ENCODE measurements at places on chromosomes 7 and 10.
A peak's percentile ranks its signal among the peaks of the same experiment; 100 is the strongest.

DNA sequence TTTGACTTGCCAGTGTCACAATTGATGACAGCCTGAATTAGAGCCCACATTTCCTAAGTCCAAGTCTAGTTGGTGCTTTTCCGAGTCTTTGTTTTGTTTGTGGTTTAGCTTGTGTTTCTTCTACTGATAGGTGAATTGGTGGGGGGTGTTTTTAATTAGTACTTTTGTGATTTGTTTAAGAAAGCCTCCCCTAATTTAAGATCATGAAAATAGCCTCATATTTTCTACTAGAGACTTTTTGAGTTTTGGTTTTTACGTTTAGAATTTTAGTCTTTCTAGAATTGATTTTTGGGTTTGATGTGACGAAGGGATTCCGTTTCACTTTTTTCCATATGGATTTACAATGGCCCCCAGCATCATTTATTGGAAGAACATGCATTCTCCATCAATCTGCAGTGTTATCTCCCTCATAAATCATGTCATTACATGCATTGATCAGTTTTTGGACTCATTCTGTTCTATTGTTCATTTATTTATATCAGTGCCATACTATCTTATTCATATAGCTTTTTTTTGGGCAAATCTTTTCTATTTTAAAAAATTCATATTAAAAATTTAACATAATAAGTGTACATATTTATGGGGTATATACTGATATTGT lies 32.8 kb downstream of the BTRC start:
- DNase-seq: no peak

GRCh38 chr7:131527456-131527855 lies 29.0 kb downstream of the PODXL start:
- no peak for DNase-seq

DNA sequence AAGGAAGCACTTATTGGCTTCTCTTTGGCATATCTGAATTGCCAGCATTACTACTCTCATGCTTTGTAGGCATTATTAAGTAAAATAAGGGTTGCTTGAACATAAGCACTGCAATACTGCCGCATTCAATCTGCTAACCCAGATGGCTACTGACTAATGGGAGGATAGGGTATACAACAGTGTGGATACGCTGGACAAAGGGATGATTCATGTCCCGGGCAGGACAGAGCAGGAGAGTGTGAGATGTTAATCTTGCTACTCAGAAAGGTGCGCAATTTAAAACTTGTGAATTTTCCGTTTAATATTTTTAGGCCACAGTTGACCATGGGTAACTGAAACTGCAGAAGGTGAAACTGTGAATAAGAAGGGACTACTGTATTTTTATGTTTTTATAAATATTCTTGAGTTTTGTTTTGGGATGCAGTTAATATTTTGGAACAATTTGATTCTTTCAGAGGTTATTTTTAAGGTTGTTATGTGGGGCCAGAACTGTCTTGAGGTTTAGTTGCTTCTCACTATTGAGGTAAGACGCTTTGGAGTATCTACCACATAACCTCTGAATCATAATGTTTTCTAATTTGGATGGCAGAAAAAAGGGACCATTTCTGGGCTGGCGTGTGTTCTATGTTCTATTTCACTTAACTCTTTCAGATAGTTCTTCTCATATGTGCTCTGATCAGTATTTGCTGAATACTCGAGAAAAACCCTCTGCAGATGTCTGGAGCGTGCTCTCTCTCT lies 75.7 kb upstream of the SYPL1 start:
- DNase-seq: no peak

GRCh38 chr10:10313149-10313835 lies 704.4 kb upstream of the CELF2 start:
- DNase-seq: peak; percentile 26

- no peak for DNase-seq
Measured at GRCh38 chr7:92496876-92497275, 19.1 kb upstream of the ERVW-1 start.

DNA sequence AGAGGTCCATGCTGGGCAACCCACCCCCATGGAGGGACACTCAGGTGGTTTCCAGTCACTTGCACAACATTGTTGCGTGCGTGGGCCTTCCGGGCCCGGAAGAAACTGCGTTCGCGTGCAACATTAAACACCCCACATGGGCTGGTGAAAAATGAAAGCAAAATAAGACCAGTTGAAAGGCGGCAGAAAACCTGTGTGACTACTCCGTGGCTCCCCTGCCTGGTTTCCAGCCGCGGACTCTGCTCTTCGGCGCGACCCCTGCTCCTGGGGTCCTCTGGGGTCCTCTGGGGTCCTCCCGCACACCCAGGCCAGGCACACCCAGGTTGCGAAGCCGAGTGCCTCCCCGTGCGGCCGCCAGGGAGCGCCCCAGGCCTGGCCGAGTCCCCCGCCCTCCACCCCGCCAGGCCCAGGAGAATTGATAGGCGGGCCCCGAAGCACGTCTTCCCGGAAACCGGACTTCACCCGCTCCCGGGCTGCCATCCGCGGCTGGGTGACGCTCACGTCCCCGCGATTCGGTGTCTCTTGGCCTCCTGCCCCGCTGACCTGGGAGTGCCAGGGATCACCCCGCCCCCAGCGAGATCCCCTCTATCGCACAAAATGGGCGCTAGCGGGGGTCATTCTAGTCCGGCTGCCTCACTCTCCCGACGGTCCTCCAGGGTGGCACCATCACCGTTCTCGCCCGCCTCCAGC lies 1.9 kb upstream of the SH2D4B start:
- no peak for DNase-seq

DNA sequence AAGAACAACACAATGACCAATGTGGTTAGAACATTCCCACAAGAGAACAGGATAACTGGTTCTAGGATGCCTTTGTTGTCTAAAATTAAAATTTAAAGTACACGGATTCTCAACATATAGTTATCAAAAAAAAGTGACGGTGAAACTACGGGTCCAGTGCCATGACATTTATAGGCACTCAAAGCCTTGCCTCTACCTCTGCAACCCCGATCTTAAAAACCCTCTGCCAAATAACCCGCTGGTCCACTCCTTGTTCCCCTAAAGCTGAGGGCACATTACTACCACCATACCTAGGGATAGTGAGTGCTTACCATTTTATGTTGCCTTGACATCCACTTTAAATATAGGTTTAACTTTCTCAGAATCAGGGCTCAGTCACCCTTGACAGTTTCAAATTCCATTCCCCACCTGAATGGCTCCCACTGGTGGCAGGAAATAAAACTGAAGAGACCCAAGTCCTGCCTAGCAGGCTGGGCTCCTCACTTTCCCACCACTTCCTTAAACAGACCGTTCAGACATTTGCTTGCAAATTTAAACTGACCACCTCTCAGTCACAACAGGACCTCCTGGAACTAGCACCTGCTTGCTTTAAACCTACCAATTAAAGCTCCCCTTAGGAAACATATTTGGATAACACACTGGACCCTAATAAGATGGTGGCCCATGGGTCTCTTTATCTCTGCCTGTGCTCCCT lies 169.9 kb upstream of the ASAH2 start:
- no peak for DNase-seq

GRCh38 chr10:62924344-62924748 lies 108.2 kb upstream of the EGR2 start:
- DNase-seq: no peak

DNA sequence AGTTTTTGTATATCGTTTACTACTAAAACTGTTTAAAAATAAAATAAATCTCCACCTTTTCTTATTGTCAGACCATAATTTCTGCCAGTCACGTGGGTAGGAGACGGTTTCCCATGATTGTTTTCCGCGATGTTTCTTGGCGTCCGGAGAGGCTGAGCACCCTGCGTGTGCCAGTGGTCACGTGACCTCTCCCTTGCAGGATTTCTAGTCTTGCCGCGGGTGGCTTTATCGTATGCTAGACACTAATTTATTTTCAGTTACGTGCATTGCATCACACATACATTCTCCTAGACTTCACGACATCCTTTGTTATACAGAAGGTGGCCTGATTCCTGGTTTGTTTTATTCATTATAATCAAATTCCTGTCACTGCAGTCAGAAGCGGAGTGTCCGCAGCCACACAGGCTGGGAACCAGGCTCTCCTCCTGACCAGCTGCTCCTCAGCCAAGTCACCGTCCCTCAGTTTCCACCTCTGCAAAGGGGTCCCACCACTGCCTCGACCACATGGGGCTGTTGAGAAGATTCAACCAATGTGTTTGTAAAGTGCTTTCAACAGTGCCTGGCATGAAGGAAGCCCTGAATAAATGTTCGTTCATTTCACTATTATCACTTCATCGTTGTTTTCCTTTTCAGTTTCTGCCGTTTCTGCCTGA lies 203.2 kb upstream of the PPP2R2D start:
- no peak for DNase-seq

DNA sequence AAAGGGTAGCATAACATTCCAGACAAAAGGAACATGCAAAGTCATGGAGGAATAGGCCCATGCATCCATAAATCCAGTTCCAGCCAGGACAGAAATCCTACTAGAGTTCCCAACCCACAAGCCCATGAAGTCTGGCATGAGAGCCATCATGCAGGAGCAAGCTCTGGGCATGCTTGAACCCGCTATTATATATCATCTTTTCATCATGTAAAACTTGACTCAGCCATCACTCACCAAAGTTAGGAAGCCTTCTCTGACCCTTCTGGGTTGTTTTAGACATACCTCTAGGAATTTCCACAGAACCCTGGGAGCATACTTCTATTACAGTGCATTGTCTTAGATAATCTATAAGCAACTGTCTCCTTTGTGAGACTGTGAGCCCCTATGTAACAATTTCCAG lies 293.0 kb upstream of the NPSR1 start:
- DNase-seq: no peak

- no peak for DNase-seq
Measured at GRCh38 chr10:26879744-26880143, 19.0 kb upstream of the ABI1 start.

Measured in fibroblast of skin of left biceps (primary cell).